ENCODE measurements at places on chromosomes 11 and 22.

DNA sequence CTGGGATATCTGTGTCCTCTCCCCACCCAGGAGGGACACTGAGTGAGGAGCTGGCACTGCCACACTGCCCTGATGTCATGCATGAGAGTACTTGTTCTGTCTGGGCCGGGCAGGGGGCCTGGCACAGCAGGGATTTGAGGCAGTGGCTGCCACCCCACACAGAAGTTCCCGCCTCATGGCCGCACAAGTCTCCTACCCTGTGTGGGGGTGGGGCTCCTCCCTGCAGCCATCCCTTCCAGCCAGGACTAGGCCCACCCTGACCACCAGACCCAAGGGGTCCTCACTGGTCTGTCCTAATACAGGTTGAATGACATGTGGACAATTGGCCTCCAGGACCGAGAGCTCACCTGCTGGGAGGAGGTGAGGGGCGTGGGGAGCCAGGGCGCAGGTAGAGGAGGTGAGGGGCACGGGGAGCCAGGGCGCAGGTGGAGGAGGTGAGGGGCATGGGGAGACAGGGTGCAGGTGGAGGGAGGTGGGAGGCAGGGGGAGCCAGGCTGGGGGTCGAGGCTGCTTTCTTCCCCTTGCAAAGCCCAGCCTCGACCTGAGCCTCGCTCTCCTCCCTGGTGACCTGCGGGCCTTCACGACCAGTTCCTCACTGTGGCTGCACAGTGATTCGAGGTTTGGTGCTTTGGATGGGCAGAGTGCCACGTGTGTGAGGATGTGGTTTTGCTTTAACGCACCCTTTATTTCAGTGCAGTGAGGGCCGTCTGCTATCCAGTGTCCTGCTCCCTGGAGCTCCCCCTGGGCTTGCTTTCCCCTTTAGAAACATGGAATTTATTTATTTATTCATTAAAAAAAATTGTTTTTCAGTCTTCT lies 7.4 kb downstream of the LZTR1 start:
- no peak for DNase-seq

DNA sequence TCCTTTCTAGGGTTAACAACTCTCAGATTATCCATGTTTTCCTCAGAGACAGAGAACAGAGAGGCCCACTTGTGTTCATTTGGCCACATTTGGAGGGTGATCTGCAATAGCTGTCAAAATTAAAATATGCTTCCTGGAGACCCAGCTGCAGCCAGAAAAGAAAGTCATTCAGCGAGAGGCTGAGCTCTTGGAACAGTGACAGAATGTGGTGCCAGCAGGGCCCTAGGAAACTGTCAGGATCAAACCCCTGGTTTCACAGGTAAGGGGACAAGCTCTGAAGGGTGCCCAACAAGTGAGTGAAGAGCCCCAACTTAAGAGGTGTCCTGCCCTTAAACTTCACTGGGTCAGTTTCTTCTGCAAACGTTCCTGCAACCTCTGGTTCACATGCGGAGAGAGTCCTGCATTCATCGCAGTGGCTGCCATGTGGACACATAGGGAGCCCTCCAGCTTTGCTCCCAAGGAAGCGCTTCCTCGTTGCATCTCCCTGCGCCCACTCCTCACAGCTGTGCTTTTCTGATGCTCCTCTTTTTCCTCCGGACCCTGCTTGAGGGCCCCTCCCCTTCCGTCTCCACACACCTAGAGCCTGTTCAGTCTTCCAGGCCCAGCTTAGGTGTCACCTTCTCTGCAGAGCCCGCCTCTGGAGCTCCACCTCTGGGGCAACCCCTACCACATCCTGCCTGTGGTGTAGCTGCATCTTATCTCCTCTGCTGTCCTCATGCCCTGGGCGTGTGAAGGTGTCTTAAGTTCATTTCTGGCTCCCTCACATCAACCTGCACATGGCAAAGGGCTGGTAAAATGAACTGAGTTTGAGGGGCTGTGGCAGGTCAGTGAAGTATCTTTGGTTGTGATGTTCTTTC lies 3.9 kb downstream of the UCP3 start:
- DNase-seq, result no peak

DNA sequence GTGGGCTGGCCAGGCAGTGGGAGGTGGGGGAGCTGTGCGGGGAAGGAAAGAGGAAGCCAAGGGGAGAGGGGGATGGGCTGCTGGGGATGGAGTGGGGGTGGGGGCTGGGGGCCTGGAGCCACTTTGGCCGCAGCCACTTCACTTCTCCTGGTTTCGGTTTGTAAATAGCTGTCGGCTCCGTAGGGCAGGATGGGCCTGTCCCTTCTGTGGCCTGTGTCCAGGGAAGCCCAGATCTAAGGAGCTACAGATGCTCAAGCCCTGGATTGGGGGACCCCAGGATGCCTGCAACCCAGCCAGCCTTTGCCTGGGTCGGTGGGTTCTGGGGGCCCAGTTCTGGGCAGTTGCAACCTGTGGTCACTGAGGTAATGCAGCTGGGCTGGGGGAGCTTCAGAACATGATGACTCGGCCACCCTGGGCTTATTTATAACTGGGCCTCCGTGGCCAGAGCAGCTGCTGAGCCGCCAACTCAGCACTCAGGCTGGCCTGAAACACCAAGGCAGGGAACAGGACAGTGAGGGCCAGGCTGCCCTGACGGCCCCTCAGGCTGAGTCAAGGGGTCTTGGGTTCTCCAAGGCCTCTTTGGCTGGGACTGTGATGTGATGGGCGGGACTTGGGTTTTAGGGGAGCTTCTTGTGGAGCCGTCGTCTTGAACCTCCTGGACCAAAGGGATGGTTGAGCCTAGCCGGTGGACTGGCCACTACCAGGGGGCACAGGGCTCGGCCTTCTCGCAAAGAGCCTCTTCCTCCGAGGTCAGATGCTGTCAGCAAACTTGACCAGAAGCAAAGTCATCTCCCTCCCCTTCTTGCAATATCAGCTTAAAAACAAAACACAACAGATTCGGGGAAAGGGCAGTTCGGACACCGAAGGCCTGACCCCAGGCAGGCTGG lies 15.0 kb upstream of the SLC39A13 start:
- peak; percentile 25 for DNase-seq

GRCh38 chr22:36368359-36368983 lies 19.3 kb downstream of the MYH9 start:
- DNase-seq, result peak; percentile 92

- DNase-seq, result no peak
Observed at GRCh38 chr11:12188548-12189317, 78.3 kb downstream of the MICAL2 start.

DNA sequence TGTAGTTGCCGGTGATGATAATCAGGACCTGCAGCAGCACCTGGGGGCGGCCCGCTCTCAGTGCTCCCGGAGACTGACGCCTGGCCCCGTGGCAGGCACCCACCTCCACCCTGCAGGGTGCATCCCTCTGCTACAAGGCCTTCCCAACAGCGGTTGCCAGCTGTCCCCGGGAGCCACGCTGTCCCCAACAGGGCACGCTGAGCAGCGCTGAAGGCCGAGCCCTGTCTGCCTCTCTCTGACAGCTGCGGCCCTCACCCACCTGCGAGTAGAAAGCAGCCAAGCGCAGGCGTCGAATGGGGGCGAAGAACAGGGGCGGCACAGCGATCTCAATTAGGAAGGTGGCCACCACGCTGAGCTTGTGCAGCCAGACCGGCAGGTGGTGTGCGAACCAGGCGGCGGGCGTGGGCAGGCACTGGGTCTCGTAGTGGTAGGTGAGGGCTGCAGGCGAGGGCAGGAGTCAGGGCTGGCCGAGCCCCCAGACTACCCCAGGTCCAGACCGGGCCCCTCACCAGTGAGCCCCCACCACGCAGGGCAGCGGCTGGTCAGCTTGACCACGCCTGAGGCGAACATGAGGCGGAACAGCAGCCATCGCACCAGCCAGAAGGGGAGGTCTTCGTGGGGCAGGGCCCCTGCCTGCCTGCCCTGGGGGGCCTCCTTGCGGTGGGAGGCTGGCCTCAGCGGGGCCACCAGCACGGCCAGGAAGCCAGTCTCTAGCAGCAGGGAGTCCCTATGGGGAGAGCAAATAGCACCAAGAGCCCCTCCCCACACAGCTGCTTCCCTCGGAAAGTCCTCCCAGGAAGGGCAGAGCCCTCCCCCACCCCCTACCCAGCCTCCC lies 1.5 kb downstream of the LMF2 start:
- peak; percentile 30 for DNase-seq

DNA sequence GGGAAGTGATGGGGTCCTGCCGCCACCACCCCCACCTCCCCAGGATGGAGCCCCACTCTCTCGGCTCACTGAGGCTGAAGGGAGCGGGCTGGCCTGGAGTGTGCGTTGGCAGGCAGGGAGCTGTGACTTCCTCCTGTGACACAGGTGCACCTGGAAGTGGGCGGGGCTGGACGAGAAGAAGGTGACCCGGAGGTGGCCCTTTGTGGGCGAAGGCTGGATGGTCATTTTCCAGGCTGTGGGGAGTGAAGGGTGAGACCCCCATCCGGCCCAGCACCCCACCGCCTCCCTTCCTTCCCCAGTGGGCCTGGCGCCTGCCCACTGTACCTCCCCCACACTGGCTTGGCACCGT lies 15.3 kb downstream of the IL17REL start:
- DNase-seq, result no peak

DNA sequence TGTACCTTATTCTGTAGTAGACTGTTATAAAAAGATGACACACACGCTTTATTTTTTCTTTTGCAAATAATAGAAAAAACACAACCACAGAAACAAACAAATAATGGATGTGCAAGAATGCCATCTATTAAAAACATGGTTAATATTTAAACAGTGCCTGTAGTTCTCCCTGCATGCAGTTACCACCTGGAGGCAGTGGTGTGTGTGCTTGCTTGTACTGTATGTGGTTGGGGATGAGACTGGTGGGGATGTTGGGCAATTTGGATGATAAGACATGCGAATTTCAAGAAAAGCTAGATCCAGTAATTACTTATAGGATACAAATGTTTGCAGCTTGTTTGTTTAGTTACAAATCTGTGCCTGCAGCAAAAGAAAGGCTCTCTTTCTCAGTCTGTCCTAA lies 3.6 kb downstream of the C11orf87 start:
- DNase-seq, result no peak

DNA sequence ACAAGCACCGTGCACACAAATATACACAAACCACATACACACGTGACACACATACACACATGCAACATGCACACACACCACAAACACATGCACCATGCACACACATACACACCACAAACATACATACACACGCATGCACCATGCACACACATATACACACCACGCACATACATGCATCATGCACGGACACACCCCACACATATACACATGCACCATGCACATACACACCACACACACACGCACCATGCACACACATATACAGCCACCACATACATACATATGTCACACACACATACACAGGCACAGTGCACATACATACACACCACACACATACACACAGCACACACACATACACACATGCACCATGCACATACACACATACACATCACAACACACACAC lies 12.7 kb upstream of the B4GALNT4 start:
- DNase-seq, result no peak

All from H9 (cell line).